ENCODE measurements at places on chromosomes 4 and X. TPM values are rescaled to one million over a fixed set of nuclear protein-coding genes. Genes with fewer than 3 reads are reported as not detected.

HTR2C gene
- not detected for polyA plus RNA-seq

PABPC5 gene
- not detected for polyA plus RNA-seq

PPARGC1A gene
- polyA plus RNA-seq = not detected

NUP54 gene
- polyA plus RNA-seq = 20.4 TPM

CXCL6 gene
- polyA plus RNA-seq = not detected

TAB3 gene
- polyA plus RNA-seq = 11.4 TPM

FAAH2 gene
- polyA plus RNA-seq = 0.85 TPM

TCEAL6 gene
- not detected for polyA plus RNA-seq

JCHAIN gene
- 441 TPM for polyA plus RNA-seq

PCYT1B gene
- polyA plus RNA-seq = not detected
